Activated CD8-positive, alpha-beta memory T cell treated with anti-CD3 and anti-CD28 coated beads for 24 hours (primary cell): ENCODE measurements at places on chromosomes 1 and 21.

DNA sequence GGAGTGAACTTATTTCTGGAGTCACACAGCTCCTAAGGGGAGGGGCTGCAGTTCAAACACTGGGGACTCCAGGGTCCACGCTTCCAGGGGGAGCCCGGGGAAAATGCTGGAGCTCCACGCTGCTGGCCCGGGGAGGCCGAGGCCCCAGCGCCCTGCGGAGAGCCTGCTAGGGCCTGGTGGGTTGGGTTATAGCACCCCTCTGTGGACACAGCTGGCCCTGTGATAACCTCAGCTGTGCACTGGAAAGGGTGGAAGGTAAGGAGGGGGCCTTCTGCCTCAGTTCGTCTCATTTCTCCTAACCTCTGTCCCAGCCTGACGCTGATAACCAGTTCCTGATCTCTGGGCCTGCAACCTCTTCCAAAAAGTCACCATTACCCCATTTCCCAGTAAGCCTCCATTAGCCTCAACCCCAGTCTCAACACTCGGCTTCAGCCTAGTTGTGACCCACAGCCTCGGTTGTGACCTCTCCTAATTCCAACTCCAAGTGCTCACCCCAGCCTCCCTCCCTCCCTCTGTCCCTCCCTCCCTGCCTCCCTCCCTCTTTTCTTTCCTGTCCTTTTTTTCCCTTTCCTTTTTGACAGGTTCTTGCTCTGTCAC, 7.1 kb downstream of the NBL1 start:
- no peak for DNase-seq

GRCh38 chr1:65141394-65141793, 6.6 kb upstream of the AK4 start:
- DNase-seq, result no peak

- no peak for DNase-seq
These were observed 54.3 kb downstream of the NGF start for GRCh38 chr1:115283681-115284146.

GRCh38 chr21:36542312-36543101, 62.6 kb upstream of the CLDN14 start:
- peak; percentile 21 for DNase-seq

GRCh38 chr1:206672011-206672688, 12.6 kb upstream of the MAPKAPK2 start:
- no peak for DNase-seq

DNA sequence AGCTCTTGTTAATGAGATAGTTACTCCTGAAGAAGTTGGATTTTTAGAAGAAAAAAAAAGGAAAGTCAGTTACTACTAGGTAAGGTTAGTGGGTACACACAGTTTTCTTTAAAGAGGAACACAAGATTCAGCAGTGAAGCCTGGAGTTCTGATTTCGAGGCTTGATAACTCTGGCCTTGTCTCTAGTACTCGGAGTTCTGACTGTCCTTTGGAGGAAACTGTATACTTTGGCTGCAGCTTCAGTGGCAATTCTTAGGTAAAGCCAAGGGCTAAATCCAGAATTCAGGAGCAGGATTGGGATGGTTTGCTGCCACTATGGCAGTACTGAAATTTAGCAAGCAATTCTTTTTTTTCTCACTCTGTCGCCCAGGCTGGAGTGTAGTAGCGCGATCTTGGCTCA, 9.2 kb downstream of the ACADM start:
- no peak for DNase-seq

DNA sequence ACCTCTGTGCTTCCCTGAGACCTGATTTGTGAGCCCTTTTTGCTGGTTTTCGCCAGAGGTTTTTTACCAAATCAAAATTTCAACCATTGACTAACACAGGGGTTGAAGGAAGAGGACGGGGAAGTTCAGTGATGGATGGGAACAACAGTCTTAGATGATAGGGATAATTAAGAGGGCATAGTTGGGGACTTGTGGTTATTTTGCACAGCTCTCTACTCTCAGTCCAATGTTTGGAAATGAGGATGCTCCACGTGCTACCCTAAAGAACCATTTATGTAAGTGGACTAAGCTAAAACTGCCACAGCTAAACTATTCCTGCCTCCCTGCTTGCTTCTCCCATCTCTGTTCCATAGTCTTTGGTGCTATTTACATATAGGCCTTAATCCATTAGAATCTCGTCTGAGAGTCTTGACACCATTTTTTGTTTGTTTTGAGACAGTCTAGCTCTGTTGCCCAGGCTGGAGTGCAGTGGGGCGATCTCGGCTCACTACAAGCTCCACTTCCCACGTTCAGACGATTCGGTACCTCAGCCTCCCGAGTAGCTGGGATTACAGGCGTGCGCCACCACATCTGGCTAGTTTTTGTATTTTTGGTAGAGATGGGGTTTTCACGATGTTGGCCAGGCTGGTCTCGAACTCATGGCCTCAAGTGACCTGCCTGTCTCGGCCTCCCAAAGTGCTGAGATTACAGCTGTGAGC, 684 bp upstream of the MCL1 start:
- no peak for DNase-seq

DNA sequence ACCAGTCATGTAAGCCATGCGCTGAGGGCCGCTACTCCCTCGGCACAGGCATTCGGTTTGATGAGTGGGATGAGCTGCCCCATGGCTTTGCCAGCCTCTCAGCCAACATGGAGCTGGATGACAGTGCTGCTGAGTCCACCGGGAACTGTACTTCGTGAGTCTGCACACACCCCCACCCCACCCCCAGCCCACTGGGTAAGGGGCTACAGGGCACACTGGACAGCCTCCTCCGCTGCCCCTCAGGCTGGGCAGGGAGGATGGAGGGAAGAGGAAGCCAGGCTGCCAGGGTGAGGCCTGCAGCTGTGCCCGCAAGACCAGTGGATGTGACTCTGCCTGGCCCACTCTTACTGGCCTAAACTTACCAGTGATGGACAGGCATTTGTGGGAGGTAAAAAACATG, 49.2 kb upstream of the SARS1 start:
- no peak for DNase-seq

- DNase-seq, result no peak
These were observed 97.9 kb upstream of the EDN2 start for GRCh38 chr1:41582351-41582750.

DNA sequence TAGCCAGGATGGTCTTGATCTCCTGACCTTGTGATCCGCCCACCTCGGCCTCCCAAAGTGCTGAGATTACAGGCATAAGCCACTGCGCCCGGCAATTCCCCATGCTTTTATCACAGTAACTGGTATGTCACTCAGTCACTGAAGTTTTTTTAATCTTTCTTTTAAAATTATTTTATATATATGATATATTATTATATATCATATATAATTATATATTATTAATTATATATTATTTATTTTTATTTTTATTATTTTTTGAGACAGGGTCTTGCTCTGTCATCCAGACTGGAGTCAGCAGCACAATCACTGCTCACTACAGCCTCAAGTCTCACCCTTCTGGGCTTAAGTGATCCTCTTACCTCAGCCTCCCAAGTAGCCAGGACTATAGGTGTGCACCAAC, 18.3 kb downstream of the RC3H1 start:
- DNase-seq, result no peak

DNA sequence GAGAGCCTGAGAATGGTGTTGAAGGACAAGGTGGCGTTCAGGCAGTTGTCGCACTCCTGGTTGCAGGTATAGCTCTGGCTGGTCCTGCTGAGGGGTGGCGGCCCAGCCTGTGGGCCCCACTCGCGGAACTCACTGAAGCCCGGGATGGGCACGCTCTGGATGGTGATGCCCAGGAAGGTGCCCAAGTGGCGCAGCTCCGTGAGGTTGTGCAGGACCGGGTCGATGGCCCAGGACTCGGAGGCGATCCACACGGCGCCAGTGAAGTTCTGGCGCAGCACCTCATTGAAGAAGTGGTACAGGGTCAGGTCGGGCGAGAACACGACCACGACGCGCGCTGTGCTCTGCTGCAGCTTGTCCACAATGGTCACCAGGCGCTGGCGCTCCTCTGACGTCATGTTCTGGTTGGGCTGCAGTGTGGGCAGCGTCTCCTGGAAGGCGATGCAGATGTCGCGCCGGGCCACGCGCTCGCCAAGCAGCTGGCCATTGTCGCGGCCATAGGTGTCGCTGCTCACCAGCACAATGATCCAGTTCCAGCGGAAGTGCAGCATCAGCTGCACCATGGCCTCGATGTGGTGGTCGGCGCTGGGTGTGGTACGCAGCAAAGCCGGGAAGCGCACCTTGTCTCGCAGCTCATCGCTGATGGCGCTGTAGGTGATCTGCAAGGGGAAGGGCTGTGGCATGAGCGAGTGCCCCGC, 5.0 kb downstream of the TAS1R2 start:
- no peak for DNase-seq

- DNase-seq, result no peak
These were observed 21.9 kb downstream of the UBE2Q1 start for GRCh38 chr1:154536570-154536969.

- no peak for DNase-seq
These were observed at the start of gene ADAMTS4 for GRCh38 chr1:161198897-161199431. TSS of gene ADAMTS4 (minus strand) at chr1:161199054. CDS start at chr1:161198627, 427 bp downstream.

GRCh38 chr1:16046842-16047241, 3.3 kb downstream of the CLCNKB start:
- no peak for DNase-seq

GRCh38 chr1:80248886-80249285, 1242.4 kb upstream of the ADGRL4 start:
- DNase-seq, result no peak

DNA sequence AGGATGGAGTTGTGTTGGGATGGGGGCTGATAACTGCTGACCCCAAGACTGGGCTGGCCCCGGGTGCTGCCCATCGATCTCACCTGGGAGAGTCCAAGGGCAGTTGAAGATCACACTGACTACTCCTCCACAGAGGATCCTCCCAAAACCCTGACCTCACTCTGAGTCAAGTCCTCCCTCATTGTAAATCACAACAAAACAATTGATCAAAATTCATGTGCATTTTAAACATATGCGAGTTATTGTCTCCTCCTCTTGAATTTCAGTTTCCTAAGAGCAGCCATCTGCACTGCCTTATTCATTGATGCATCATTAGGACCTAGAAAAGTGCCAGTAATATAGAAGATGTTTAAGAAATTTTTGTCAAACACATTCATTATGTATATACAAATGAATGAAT, 273.6 kb downstream of the C1orf94 start:
- DNase-seq, result no peak

DNA sequence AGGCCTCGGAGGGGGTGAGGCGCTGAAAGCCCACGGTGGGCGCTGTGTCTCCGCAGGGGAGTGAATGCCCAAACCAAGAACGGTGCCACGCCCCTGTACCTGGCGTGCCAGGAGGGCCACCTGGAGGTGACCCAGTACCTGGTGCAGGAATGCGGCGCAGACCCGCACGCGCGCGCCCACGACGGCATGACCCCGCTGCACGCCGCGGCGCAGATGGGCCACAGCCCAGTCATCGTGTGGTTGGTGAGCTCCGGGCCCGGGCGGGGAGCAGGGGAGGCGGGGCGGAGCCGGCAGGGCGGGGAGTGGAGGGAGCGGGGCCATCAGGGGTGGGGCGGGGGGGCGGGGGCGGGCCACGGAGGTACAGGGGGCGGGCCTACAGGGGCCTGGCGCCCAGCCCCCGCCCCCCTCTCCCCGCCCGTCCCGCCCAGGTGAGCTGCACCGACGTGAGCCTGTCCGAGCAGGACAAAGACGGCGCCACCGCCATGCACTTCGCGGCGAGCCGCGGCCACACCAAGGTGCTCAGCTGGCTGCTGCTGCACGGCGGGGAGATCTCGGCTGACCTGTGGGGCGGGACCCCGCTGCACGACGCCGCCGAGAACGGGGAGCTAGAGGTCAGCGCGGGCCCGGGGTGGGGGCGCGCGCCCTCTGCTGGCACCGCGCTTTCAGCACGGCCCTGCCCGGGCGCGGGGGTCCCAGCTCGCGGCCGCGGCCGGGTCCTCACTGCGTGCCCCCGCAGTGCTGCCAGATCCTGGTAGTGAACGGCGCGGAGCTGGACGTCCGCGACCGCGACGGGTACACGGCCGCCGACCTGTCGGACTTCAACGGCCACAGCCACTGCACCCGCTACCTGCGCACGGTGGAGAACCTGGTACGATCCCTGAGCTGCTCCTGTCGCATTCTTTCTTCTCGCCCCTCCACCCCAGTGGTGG, 15.9 kb downstream of the ESPN start:
- DNase-seq, result peak; percentile 85

DNA sequence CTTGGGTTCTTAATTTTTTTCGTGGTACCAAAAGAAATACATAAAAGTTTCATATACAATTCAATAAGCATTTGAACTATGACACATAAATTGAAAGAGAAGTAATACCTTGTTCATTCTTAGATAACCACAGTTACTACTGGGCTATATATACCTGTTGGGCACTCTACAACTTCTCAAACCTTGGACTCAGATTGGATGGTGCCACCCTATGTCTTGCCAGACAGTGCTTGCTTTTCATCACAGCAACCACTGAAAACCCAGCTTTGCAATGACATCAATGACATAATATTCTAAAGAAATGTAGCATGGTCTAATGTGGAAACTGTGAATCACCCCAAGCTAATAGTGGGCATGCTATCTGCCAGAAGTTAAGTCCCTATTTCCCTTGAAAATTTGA, 62.8 kb upstream of the DPH5 start:
- DNase-seq, result no peak

DNA sequence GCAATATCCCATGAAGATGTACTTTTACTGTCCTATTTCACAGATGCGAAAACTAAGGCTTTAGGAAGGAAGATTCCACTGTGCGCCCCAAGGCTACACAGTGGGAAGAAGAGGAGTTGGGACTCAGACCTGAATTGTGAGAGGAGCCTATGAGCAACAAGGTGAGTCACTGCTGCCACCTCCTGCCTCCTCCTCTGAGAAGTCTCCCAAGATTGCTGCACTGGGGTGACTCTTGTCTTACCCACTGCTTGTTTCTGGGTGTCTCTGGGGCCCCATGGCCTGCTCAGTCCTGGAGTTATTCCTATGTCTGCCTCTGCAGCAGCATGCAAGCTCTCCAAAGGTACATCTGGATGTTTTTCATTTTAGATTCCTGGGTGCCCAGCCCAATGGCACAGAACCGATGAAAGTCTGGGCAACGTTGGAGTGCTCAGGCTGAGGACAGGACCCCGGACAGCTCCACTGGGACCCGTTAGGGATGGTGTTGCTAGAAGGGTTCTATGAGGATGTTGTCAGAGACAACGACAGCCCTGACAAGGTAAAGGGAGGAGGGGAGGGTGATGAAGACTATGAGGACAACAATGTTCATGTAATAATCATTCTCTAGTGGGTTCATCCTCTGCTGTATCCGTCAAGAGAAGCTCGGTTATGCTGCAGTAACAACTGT, 11.0 kb upstream of the C1QA start:
- DNase-seq, result no peak

DNA sequence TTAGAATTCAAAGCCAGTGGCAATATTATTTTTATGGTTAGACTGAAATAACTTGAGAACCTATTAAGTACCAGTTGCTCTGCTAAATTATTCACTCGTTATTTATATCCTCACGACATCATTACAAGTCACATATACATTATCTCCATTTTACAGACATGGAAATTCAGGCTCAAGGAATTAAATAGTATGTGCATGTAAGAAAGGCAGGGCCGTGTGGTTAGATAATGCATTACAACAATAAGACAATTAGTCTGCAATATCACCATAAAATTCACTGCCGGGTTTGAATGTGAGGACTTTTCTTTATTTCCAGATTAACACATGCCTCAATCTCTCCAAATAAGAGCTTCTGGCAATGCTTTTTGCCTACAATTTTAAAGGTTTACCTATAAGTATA, 523.4 kb downstream of the PTBP2 start:
- no peak for DNase-seq
